ENCODE measurements at places on chromosomes 4 and X.
A peak's percentile ranks its signal among the peaks of the same experiment; 100 is the strongest.

GRCh38 chr4:80086296-80086695, 13.3 kb upstream of the ANTXR2 start:
- no peaks in the 10 kb centered on the region for H3K36me3 ChIP-seq
- H3K27me3 ChIP-seq: no peaks in the 10 kb centered on the region
- H3K27ac ChIP-seq: no peak overlapping the region
- H3K4me1 ChIP-seq: no peaks in the 10 kb centered on the region
- DNase-seq: no peak

DNA sequence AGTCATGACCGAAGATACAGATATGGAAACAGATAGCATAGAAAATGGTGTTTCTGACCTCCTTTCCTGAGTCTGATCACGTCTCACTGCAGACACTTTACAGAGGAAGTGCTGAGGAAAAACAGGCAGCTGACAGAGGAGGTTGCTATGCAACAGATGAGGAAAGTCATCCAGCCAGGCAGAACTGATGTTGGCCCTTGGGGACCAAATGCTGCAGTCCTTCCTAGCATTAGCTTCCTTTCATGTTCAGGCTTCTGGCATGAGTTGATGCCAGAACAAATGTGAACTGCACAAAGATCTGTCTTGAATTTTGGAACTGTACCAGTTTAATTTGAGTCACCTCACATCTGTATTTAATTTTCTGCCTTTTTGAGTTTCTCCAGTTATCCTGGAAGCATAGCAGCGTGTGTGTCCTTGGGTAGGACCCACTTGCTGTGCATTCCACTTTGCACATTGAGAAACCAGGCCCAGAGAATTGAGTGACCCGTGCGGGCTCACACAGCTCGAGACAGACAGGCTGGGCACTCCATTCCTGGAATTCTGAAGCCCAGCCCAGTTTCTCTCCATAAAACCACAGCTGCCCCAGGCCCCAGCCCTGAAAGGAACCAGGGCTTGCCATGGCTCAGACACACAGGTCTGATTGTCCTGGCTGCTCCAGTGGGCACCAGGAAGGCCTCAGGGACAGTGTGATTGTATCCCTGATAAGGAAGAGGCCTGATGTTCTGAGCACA, 1.4 kb upstream of the MAGED1 start:
- DNase-seq: peak; percentile 11
- peaks cover 19% of the 10 kb centered on the region for H3K36me3 ChIP-seq
- no peaks in the 10 kb centered on the region for H3K27me3 ChIP-seq
- peak overlapping the region; percentile 68 for H3K27ac ChIP-seq
- H3K4me3 ChIP-seq: no peak overlapping the region

- no peaks in the 10 kb centered on the region for H3K27me3 ChIP-seq
- no peaks in the 10 kb centered on the region for H3K36me3 ChIP-seq
- no peaks in the 10 kb centered on the region for H3K4me1 ChIP-seq
- no peak overlapping the region for H3K4me3 ChIP-seq
Measured at GRCh38 chr4:12897954-12898353, 586.2 kb downstream of the RAB28 start.

- no peaks in the 10 kb centered on the region for H3K4me1 ChIP-seq
- no peak overlapping the region for H3K27ac ChIP-seq
Measured at GRCh38 chr4:23422878-23423277, 467.0 kb downstream of the PPARGC1A start.

DNA sequence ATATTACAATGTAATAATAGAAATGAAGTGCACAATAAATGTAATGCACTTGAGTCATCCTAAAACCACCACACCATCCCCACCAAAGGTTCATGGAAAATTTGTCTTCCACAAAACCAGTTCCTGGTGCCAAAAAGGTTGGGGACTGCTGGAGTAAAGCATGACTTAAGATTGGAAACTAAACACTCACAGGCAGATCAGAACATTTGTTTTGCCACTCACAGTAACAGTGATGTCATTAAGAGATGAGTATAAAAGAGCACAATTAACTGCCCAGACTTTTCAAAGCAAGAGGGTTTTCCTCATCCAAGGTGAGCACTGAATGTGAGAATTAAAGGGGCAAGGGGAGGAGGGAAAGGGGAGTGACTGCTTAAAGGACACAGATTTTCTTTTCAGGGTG, 35.6 kb downstream of the MAP7D3 start:
- peaks cover 19% of the 10 kb centered on the region for H3K36me3 ChIP-seq
- peaks cover 30% of the 10 kb centered on the region for H3K4me1 ChIP-seq
- no peaks in the 10 kb centered on the region for H3K27me3 ChIP-seq
- no peak for DNase-seq
- peak overlapping the region; percentile 71 for H3K27ac ChIP-seq
- H3K4me3 ChIP-seq: no peak overlapping the region

DNA sequence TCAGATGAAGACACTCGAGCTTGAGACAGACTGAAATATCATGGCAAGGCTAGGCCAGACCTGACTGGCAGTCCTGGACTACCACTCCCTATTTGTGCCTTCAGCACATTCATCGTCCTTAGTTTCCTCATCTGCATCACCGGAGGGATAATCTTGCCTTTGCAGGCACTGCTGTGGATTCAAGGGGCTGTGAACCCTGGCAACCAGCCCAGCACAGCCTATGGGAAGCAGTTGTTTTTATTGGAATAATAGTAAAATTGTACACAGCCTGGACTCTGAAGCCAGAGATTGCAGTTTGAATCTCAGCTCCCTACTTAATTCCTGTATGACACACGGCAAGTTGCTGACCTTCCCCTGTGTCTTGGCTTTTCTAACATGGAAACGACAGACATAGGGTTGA, 161.0 kb downstream of the NSUN7 start:
- peaks cover 4% of the 10 kb centered on the region for H3K36me3 ChIP-seq
- no peaks in the 10 kb centered on the region for H3K27me3 ChIP-seq
- no peak for DNase-seq

DNA sequence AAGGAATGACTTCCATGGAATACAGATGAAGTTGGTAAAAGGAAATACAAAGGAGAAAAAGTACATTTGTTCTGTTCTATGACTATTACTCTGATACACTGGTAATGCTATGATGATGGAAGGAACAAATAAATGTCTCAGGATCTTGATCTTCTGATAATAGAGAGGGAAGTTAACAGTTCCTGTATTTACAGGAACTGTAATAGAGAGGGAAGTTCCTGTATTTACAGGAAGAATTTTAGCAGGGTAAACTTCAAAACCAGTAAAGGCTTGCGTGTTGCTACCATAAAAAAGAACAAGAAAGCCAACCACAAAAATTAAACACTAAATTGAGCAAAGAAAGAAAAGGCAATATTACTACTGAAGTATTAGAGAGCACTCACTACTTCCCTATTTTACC, 91.7 kb upstream of the HPGD start:
- no peak overlapping the region for H3K4me3 ChIP-seq
- H3K4me1 ChIP-seq: no peaks in the 10 kb centered on the region
- no peaks in the 10 kb centered on the region for H3K36me3 ChIP-seq

All from osteoblast (primary cell).